Left colon (tissue), 2 donors: ENCODE measurements at places on chromosomes 6 and 20.

GRCh38 chr6:19327241-19327640 lies 509.9 kb upstream of the ID4 start:
- no peak for DNase-seq

- DNase-seq: no peak
Observed at GRCh38 chr6:14533446-14533845, 415.9 kb downstream of the CD83 start.

GRCh38 chr6:136201732-136202131 lies 48.4 kb downstream of the MTFR2 start:
- DNase-seq: no peak

GRCh38 chr6:126052485-126052884 lies 66.1 kb downstream of the TRMT11 start:
- DNase-seq: no peak

DNA sequence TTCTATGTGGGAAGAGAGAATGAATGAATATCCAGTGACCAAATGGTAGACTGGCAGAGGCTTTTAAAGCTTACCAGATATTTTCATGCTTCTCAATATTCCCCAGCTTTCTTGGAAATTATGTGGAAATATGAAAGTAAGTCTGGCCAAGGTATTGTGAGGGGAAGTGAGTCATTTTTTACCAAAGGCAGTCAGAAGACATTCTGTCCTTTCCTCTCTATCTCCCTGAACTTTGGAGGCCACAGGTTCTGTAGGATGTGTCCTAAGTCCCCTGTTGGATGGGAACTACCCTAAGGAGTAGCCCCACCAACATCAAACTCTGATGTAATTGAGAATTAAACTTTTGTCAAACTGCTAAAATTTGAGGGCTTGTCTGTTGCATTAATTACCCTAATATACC lies 593.8 kb upstream of the NRSN1 start:
- DNase-seq: no peak

DNA sequence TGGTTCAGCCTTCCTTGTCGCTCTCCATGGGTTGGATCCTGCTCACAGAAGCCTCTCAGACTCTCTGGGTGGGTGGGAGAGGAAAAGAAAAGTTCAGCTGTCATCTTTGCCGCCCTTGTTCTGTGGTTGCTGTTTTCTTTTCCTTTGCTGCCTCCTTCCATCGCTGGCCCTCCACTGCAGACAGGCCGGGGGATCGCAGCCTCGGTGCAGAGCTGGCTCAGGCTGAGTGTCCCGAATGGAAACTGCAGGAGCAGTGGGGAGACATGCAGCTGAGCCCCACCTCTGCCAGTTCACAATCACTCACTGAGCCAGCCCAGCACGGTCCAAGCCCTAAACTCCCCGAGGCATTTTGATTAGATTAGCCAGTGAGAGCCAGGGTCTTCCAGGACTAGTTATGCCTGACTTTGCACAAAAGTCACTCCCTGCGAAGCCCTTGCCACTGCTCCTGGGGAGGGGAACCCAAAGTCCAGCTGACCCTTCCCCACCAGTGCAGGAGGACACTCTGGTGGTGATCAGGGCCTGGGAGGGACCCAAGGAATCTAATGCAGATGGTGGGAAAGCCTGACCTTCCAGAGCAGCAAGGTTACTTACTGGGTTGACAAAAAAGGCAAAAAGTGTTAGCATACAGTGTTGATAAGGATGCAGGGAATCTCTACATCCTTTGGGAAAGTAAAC lies 14.0 kb downstream of the NRN1 start:
- DNase-seq: no peak

GRCh38 chr20:31833130-31833930 lies 12.1 kb downstream of the FOXS1 start:
- peak; percentile 70 for DNase-seq

DNA sequence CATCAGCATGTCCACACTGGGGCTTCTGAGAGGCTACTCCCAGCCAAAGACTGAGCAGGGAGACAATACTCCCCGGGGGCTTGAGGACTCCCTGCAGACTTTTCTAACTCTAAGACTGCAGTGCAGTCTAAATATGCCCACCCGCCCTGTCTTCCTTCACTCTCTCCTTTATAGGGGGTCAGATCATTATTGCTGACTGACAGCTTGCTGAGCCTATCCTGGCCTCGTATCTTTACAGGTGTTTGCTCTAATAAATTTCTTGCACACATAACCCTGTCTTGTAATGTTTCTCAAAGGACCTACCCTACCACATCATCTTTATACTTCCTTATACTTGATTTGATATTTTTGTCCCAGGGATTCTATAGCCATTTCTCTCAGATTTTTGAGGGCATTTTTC lies 39.4 kb upstream of the MOCS1 start:
- no peak for DNase-seq
